ENCODE measurements at places on chromosomes 13 and 19.

GRCh38 chr13:105436943-105437342 is 1098.5 kb downstream of the EFNB2 start:
- no peak for DNase-seq

- no peak for DNase-seq
Measured at GRCh38 chr13:99256709-99257108, 1.5 kb downstream of the GPR18 start.

DNA sequence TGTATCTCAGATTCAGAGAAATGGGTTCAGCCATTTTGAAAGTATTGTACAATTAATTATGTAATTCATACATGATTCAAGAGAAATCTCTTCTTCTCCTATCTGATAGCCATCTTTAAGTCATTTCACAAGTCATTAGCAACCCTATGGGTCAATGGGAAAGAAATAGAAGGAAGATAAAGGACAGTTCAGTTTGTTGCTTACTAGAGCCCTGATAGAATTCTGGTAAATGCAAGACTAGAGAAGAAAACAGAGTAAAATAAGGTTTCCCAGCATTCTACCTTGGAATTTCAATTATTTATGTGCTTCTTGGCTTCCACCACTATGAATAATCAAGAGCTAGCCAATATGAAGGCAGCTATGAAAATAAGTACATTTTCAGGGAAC is 117.7 kb downstream of the LHFPL6 start:
- DNase-seq: no peak

DNA sequence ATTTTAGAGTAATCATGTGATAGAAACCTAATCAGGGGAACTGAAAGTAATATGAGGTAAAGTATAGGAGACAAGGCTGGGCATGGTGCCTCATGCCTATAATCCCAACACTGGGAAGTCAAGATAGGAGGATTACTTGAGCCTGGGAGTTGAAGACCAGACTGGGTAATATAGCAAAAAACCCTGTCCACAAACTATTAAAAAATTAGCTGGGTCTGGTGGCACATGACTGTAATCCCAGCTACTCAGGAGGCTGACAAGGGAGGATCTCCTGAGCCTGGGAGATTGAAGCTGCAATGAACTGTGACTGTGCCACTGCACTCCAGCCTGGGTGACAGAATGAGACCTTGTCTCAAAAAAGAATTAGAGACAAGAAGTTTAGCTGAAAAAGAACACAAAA is 469.9 kb downstream of the GPC5 start:
- DNase-seq: no peak

DNA sequence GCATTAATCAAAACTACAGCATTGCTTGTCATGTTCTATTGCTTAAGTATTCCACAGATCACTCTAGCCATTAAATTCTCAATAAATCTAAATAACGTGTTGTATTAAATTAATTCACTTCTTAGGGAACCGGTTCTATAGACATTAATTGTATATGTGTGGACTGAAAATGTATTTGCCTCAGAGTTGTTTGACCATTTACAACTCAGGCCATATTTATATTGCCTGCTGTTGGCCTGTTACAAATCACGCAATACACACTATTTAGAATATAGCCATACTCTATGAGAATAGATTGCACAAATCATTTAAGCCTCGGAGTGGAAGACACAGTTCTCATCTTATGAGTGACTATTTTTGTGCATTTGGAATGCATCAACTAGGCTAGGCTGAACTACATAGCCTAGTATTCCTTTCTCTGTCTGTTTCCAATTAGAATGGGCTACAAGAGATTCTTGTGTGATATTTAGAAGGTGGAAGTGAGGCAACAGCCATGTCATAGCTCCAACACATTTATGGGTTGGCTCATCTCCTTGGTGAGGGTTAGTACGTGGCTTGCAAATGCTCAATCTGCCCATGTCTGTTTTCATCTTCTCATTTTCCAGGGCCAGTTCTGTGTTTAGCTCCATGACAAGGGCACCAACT is 1116.1 kb downstream of the PCDH9 start:
- DNase-seq: no peak

DNA sequence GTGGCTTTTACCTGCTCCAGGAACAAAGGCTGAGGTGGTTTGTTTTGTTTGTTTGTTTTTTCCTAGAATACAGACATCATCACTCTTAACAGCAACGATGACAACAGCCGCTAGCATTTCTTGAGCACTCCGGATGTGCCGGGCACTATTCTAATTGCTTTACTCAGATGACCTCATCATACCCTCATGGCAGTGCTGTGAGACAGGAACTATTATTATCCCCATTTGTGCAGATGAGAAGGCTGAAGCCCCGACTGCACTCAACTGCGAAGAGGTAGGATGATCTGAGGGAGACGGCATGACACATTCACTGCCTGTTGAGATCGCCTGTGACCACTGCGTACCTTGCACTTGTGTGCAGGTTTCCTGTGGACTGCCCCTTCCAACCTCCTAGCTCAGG is 66.5 kb downstream of the CCDC70 start:
- no peak for DNase-seq

- no peak for DNase-seq
Measured at GRCh38 chr19:54201172-54201701, 579 bp downstream of the RPS9 start.

DNA sequence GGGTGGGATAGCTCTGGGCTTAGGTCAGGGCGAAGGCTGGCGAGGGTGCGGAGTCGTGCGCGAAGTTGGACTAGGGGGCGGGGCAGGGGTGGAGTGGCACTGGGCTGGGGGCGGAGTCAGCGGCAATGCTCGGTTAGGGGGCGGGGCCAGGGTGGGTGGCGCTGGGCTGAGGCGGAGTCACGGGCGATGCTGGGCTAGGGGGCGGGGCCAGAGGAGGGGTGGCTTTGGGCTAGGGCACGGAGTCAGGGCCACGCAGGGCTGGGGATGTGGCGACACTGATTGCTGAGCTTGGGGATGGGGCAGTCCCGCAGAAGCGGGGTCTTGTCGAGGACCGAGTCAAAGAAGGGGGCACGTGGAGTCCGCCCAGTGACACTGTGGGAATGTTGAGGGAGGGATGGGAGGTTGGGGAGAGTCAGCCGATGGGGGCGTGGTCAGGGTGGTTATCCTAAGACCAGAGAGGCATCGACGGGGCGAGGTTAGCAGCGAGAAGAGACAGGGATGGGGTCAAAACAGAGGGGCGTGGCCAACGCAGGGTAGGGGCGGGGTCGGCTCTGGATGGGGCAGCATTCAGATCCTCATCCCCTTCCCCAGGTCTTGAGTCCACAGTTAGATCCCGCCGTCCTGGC is 8.7 kb downstream of the HOMER3 start:
- DNase-seq: no peak

GRCh38 chr13:34815526-34815925 is 126.5 kb upstream of the NBEA start:
- DNase-seq: no peak

GRCh38 chr19:33379151-33379829 is 5.8 kb downstream of the CEBPG start:
- DNase-seq: no peak

DNA sequence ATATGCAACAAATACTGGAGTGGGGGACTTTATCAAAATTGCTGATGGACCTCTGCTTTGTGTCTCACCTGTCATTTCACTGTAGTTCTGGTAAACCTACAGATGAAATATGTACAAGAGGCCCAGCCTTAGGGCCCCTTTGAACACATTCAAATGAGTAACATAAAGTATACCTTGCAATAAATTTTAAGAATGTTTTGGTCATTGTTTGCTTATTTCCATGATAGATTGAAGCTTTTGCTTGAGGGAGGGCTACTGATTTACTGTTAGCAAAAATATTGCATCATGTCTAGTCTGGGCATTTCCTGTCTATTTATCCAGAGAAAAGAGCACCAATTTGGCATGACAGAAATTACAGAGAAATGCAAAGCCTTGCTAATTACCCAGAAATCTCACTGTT is 705.5 kb upstream of the PCDH9 start:
- no peak for DNase-seq

GRCh38 chr13:87779426-87779825 is 108.3 kb downstream of the SLITRK5 start:
- DNase-seq: no peak

All from epithelial cell of prostate (primary cell).